ENCODE measurements at places on chromosomes 6 and 20.

- peak; percentile 72 for DNase-seq
These were observed 373.5 kb upstream of the BTBD3 start for GRCh38 chr20:11544029-11544678.

GRCh38 chr20:1105599-1106194, 12.7 kb upstream of the PSMF1 start:
- no peak for DNase-seq

- DNase-seq, result peak; percentile 94
These were observed at the start of gene RSPH4A for GRCh38 chr6:116615937-116616736. TSS of gene RSPH4A (plus strand) at chr6:116616479. CDS start at chr6:116616624, 145 bp downstream.

DNA sequence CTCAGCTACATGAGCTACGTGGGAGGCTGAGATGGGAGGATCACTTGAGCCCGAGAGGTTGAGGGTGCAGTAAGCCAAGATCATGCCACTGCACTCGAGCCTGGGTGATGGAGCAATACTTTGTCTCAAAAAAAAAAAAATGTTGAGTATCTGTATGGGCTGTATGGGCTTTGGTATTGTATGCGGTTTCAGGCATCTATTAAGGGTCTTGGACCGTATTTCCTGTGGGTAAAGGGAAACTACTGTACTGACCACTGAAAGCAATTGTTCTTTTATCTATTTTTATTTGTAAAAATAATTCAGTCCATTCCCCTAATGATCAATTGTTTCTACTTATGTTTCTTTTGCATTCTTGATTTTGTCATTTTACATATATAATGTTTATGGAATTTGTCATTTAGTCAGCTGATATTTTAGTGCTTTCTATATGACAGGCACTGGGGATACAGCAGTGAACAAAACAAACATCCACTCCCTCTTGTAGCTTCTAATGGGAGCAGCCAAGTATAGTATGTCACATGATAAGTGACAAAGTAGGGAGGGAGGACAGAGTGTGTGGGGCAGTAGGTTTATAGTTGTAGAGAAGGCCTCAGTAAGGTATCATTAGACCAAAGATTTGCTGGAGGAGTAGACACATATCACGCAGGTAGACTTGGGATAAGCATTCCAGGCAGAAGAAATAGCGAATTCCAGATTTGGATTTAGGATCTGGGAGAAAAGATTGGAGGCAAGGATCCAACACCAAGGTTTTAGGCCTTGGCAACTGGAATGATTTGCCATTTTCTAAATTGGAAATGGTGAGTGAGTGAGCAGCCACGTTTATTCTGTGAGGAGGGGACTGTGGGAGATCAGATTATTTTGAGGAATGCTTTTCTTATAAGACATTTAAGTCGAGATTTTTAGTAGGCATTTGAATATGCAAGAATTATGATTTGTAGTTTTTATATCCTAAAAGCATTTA, 6.0 kb downstream of the PCMT1 start:
- no peak for DNase-seq

DNA sequence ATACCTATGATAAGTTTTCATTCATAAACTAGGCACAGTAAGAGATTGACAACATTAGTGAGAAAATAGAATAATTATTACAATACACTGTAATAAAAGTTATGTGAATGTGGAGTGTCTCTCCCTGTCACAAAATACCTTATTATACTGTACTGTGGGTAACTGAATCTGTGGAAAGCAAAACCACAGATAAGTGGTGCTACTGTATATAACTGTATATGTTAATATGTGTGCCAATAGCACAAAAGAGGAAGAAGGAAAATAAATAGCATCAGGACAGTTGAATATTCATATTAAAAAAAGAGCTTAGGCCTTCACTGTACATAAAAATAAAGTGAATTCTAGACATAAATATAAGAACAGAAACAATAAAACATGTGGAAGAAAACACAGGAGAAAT, 243.5 kb downstream of the CDKAL1 start:
- no peak for DNase-seq

DNA sequence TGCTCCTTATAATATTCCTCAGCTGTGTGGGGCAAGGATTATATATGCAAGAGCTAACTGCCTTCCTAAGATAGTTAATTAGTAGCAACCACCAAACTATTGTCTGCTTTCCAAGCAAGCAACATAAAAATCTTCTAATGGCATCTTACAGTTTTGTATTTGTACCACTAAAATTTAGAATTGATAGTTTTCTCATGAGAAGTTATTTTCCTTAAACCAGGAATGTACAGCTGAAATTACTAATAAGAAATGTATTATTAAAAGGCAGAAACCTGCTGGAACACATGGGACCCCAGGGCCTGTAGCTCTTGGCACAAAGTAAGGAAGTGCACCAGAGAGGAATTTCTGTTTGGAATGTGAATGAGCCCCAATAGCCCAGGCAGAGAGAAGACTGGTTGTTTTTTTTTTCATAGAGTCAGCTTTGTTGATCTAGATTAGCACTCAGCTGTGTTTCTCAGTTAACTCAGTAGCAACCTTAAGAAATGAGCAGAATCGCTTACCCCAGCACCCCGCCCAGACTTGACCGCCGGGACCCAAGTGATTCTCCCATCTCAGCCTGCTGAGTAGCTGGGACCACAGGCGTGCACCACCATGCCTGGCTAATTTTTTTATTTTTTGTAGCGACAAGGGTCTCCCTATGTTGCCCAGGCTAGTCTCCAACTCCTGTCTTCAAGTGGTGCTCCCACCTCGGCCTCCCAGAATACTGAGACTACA, 2.6 kb downstream of the MGME1 start:
- DNase-seq, result peak; percentile 76

- no peak for DNase-seq
These were observed 12.8 kb downstream of the PHIP start for GRCh38 chr6:79065232-79065631.

GRCh38 chr6:141594874-141595273, 537.9 kb upstream of the GJE1 start:
- no peak for DNase-seq

GRCh38 chr6:150672800-150673199, 73.1 kb downstream of the PLEKHG1 start:
- DNase-seq, result no peak

- DNase-seq, result no peak
These were observed 80.8 kb downstream of the FOXA2 start for GRCh38 chr20:22503577-22503976.

DNA sequence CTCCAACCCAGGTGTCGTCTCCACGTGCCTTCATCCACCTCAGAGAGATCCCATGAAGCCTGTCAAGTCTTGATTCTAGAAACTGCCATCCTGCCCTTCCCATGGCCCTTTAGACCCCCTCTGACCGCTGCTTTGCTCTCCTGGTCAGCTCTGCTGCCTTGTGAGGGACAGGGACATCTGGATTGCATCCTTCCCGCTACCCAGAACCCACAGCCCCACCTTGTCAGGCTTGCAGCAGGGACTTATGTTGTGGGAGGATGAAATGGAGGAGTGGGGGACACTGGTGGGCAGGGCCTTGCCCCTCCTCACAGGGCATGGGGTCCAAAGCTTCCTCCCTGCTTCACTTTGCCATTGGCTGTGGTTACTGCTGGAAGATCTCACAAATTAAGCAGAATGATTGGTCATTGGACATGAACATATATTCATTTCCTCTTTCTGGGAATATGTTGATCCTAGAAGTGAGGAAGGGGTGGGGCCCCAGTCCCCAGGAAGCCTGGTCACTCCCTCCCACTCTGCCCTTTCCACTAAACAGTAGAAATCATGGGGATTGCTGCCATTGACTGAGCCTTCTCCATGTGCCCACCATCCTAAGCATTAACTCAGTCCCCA, 4.5 kb downstream of the GLP1R start:
- no peak for DNase-seq

GRCh38 chr6:145082359-145082758, 653.0 kb downstream of the EPM2A start:
- no peak for DNase-seq

GRCh38 chr6:87817183-87817582, 115.2 kb upstream of the AKIRIN2 start:
- no peak for DNase-seq

DNA sequence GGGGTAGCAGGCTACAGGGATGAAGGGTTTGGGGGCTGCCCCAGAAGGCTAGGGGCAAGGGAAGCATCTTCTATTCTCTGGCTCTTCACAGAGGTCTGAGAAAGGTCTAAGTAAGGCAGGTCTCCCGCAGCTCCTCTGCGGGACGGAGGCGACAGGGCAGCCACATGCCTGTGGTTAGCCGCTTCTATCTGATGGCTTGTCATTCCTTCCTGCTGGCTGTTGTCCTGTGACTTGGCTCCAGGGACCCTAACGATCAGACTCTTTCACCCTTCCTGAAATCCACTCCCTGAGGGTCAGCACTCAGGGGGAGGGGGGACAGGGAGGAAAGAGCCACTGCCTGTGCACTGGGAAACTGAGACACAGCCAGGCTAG, 673 bp downstream of the CST7 start:
- DNase-seq, result no peak

GRCh38 chr20:47704746-47705496, 80.4 kb downstream of the SULF2 start:
- no peak for DNase-seq

DNA sequence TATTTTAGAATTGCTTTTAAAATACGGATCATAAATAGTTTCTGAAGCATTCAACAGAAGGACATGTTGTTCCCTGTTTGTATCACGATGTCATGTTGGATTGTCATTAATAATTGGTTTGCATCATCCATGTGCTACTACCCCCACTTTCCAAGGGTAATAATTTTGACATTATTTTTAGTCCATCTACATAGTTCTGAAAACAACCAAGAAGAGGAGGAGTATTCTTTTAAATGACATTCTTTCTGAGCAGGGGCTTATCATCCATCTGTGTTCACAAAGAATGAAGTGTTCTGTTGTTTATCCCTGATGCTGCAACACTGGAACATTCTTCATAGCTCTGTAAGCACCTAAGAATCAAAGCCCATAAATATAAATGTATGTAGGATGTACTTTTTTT, 151.0 kb upstream of the CITED2 start:
- peak; percentile 65 for DNase-seq

DNA sequence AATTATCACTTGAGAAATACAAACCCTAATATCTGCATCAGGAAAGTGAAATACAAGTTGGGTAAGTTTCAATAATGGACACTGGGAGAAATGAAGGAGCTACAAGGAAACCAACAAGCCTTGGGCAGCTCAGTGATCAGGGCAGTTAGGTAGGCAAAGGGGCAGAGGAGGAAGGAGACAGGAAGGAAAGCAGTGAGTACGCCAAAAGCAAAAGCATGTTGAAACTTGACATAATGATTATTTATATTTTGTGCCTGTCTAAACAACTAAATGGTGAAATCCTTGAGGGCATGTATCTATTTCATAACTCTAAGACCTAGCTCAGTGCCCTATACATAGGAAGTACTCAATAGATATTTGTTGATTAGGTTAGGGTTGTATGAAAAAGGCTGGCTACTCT, 23.3 kb downstream of the PXT1 start:
- no peak for DNase-seq

GRCh38 chr6:118725944-118726343, 74.6 kb upstream of the CEP85L start:
- DNase-seq, result no peak

- peak; percentile 54 for DNase-seq
These were observed 4.0 kb upstream of the ADGRF5 start for GRCh38 chr6:46925563-46926253.

GRCh38 chr6:144886682-144887081, 601.5 kb downstream of the UTRN start:
- DNase-seq, result no peak

DNA sequence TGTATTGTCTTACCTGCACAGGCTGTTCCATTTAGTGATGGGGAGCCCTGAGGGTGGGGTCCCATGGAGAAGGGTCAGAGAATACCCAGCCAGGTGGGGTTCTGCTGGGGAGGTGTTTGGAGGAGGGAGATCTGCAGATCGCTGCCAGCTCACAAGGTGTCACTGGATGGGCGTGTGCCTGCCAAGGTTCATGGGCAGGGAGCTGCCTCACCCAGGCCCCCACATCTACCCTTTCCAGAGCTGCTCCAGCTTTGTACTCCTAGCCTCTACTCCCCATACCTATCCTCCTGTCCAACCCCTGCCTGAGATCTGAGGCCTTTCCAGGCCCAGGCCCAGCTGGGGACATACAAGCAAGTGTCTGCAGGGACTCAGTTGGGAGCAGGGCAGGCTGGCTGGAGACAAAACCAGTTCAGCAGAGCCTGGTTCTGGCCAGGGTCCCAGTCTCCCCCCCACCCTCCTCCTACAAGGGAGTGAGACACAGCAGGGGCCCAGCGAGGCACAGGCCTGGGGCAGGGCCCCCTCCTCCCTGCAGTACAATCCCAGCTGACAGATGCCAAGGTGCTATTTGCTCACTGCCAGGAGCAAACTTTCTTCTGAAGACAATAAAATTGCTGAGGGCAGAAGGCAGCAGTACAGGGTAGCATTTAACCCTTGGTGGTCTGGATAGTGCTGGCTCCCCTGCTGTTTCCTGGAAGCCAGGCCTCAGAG, 19.7 kb downstream of the SPDEF start:
- DNase-seq, result no peak

DNA sequence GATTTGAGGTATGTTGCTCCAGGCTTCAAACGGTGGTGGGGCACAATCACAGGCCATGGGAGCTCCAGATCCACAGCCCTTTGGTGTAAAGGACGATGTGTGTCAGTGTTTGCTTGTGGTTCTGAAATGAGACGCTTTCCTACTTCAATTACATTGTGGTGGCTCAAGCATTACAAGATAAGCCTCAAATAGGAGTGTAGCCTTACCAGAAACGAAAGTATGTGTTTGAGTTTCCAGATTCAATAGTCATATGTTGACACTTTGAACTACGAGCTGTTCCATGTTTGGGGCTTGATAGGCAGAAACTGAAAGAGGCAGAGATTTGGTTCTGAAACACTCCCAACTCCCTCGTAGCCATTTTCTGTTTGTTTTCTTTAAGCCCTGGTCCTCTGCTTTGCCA, 187.1 kb downstream of the MYLK4 start:
- DNase-seq, result no peak

DNA sequence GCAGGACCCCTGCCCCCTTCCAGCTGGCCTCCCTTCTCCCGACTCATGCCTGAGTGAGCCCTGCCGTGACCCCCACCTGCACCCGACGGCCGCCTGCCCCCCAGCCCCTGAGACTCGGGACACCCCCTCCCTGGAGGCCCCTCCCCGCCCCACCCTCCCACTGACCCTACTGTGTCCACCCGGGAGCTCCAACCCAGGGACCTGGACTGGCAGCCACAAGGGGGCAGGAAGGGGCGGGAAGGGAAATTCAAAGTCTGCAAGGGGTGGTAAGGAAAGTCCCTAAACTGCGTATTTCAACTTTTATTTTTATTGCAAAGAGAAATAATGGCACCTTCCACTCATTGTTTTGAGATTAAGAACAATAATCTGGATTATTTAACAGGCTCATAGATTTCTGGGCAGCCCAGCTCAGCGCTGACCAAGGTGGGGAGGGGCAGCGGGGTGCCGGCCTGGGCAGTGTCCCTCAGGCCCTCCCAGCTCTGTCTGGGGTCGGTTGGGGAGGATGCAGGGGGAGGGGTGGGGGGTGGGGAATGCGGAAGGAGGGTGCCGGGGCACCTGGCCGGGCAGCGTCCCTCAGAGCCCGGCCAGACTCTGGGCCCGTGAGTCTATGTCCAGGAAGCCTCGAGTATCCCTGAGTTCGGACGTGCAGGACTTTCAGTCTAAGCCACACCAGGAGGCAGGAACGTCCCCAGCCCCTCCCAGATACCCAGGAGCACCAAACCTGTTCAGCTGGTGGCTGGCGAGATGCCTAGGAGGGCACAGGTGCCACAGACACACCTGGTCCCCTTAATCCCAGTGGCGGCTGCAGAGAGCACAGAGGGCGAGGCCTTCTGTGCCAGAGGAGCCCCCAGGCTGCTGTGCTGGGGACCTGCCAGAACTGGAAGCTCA, 1.3 kb upstream of the PTK6 start:
- no peak for DNase-seq

Measured in fibroblast of skin of right quadriceps (primary cell).